ENCODE measurements at places on chromosomes 12 and 14.

DNA sequence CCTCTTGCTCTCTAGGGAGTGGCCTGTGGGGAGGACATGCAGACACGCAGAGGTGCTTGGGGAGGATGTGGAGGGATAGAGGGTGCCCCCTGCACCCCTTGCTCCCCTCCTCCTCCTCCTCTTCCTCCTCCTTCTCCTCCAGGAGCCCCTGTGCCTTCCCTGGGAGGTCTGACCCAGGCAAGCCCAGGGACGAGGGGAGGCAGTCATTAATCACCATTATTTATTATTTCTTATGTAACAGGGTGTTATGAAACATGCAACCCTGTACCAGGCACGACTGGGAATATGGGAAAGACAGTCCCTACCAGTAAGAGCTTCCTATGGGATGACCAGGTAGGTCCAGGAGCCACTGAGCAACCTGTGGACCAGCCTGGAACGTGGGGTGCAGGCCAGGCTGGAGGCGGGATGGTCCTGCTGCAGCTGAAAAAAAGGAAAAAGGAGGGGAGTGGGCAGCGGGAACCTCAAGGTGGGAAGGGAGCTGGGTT lies 22.5 kb upstream of the PGF start:
- no peak for DNase-seq

DNA sequence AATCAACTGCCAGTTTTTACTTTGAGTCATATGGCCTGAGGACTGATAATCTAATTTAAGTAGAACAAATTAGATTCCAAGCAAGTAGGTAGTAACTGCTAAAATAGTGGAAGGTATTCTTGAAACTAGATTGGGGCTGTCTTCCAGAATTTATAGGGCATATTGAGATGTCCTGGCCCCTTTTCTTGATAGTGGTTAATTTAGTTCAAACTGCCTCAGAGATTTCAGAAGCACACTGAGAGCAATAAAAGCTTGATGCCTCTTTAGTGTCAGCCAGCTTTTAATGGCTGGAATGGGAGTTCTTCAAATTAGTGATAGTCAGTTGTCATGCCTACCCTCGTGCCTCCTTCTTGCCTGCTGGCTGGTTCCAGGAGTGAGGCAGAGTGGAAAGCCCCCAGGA lies 120.5 kb downstream of the AKAP6 start:
- no peak for DNase-seq

DNA sequence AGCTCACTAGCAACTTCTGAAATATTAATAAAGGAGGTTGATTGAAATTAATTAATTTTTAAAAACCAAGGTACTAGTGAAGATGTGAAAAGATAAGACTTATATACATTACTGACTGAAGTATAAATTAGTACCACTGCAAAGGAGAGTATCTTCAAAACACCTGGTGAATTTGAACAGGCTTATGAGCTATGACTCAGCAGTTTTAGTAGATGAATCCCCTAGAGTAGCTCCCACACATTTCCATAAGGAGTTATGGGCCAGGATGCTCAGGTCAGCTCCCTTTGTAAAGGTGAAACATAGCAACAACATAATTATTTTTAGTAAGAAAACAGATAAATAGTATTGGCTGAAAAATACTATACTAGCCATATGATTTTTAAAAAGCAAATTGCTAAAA lies 218.6 kb downstream of the SYT1 start:
- no peak for DNase-seq

- DNase-seq: no peak
Measured at GRCh38 chr14:24280797-24281460, 9.5 kb upstream of the RABGGTA start.

DNA sequence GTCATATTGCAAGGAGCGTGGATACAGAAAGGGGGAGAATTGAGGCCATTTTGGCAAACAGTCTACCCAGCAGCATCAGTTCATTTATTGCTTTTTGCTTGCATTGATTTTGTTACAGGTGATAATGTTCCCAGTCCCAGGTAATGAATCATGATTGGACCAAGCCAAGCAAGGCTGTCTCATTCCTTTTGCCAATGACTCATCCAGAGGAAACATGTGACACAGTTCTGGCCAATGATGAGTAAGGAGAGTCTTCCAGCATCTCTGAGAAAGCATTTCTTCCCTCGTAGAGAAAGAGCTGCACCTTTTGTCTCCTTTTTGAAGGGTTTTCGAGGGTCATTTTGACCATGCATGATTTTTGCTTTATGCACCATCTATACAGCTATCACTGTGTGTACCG lies 68.2 kb downstream of the SLC15A4 start:
- DNase-seq: no peak

- DNase-seq: no peak
Measured at GRCh38 chr14:68439676-68440075, 353.2 kb downstream of the ZFP36L1 start.

GRCh38 chr14:68244262-68244980 lies 424.8 kb downstream of the RAD51B start:
- DNase-seq: no peak

- DNase-seq: no peak
Measured at GRCh38 chr14:99681101-99681831, 2.8 kb upstream of the CYP46A1 start.

DNA sequence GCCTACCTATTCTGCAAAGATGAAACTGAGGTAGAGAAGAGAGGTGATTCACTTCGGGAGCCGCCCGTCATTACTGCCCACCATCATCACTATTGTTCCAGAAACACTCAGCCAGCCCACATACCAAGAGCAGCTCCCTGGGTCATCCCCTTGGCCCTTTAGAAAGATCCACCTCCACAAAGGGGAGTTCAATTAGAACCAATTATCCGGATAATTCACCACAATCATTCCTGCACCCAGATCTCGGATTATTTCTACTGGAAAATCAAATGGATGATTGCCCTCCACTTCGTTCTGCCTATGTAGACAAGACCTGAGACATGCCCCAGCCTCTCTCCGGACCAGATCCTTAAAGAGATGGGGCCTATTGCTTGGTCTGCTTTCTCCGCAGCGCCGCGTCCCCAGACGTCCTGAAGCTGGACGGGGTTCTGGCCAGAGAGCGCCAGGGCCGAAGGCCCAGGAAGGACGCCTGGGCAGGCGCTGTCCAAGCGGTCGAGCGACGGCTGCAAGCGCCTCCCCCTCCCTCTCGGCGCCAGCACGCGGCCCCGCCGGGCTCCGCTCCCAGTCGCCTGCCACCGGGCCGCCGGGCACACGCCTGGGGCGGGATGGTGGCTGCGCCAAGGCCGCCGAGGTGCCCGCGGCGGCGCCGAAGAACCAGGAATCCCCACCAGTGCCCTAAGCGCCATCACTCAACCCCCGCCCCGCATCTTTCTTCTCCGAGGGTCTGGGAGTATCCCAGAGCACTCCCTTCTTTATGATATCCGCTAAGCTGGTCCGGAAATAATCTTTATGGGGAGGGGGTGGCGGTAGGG lies 1.3 kb upstream of the ASCL1 start:
- no peak for DNase-seq

GRCh38 chr12:608413-608812 lies 54.8 kb downstream of the NINJ2 start:
- no peak for DNase-seq

GRCh38 chr14:64779472-64779871 lies 75.2 kb downstream of the PLEKHG3 start:
- DNase-seq: no peak

GRCh38 chr14:61160798-61161197 lies 120.3 kb downstream of the TMEM30B start:
- DNase-seq: no peak

DNA sequence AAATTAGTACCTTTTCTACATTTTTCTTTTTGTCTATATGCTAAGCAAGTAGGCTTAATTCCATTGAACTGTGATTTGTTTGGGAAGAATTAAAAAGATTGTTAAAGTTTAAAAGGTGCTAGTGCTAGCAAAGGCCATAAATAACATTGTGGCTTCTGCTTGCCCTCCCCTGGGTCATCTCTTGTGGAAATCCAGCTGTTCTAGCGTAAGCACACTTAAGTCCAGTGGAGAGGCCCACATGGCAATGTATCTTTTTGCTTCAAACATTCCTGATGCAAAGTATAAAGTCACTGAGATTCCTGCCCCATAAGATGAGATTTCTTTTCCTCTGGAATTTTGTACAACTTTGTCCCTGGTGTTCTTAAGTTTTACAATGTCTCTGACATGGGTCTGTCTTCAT lies 14.4 kb upstream of the ERGIC2 start:
- DNase-seq: no peak

DNA sequence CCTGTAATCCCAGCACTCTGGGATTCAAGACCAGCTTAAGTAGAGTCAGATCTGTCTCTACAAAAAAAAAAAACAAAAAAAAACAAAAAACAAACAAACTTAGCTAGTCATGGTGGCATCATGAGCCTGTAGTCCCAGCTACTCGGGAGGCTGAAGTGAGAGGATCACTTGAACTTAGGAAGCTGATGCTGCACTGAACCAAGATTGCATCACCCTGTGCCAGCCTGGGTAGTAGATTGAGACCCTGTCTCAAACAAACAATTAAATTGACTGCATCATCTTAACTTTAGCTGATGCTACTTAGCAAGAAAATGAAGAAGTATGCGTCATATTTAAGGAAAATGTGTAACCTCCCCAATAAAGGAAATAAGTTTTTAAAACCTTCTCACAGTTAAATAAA lies 136.6 kb upstream of the ATXN7L3B start:
- DNase-seq: no peak

DNA sequence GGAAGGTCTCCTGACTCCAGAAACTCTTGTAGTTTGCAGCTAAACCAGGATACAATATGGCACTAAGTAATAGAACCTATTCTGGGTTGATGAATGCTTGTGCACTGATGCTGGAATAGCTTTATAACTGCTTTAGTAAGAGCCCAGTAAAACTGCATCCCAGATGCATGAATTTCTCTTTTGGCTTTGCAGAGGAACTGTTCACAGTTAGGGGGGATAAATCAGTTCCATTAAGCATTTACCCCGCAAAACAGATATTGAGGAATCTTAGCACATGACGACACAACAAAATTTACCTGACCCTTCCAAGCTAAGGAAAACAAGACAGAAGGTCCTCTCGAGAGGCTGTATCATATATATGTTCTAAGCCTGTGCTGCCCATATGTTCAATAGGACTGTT lies 457.4 kb downstream of the FOXG1 start:
- no peak for DNase-seq

GRCh38 chr12:128654468-128654867 lies 169.3 kb downstream of the SLC15A4 start:
- DNase-seq: no peak

DNA sequence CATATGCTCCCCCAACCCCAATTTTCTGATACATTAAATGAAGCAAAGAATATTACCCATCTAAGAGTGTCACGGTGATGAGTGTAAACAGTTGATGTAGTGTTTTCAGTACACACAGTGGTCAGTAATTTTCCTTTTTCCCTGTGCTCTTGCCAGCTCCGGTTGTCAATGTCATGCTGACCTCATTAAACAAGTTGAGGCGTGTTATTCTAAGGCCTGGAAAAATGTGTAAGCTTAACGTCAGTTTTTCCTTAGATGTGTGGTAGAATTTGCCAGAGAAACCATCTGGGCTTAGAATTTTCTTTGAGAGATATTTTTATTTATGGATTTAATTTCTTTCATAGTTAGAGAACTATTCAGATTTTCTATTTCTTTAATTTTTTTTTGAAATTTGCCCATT lies 11.7 kb upstream of the SERPINA6 start:
- DNase-seq: no peak

DNA sequence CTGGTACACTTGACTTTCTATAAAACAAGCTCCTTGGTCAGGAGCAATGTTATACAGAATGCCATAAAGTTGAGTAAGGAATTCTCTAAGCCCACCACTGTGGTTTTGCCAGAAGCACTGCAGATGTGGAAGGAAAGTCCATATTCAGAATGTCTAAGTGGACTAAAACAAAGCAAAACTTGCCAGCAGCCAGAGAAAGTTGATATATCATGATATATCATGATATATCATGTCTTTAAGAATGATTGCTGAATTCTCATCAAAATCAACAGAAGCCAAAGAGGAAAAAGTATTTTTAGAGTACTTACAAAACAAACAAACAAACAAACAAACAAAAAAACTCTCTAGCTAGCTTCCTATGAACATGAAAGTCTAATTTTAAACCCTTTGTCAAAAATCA lies 424.8 kb upstream of the OR4E1 start:
- DNase-seq: no peak

- no peak for DNase-seq
Measured at GRCh38 chr14:68929623-68930307, 49.3 kb downstream of the ACTN1 start.

DNA sequence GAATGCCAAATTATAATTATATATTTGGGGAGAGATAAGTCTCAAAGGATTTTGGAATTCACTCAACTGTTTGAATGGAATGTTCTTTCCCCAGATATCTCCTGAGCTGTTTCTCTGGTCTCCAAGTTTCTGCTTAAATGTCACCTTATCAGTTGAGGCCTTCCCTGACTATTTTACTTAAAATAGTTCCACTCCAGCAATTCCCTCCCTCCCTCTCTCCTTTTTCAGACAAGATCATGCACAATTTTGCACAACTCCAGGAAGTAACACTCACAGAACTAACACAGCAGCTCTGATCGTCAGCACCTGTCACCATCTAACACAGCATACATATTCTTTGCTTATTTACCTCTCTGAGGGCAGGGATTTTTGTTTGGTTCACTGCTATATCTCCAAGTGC lies 12.5 kb downstream of the BTG1 start:
- no peak for DNase-seq
